Activated CD4-positive, alpha-beta T cell treated with anti-CD3 and anti-CD28 coated beads for 4 hours (primary cell): ENCODE measurements at places on chromosomes 7 and 10.

GRCh38 chr7:150744041-150744656, 6.9 kb downstream of the GIMAP5 start:
- DNase-seq: no peak

DNA sequence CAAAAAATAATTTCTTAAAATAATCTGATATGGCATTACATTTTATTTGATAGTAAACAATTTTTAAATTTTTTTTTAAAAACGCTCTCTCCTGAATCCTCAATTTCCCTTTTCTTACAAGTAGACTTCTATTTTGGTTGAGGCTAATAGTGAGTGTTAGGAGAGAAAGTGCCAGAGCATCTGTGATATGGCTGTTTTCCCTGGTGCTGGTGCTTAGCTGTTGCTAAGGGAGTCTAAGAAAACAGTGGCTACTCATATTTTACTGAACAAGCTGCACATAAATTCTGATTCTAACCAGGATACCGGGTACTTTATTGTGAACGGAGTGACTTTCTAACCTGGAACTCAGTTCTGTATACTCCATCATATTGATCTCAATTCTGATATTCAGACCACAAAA, 311.1 kb upstream of the KIAA1217 start:
- DNase-seq: no peak

- no peak for DNase-seq
These were observed 9.3 kb upstream of the TNS3 start for GRCh38 chr7:47591089-47591654.

DNA sequence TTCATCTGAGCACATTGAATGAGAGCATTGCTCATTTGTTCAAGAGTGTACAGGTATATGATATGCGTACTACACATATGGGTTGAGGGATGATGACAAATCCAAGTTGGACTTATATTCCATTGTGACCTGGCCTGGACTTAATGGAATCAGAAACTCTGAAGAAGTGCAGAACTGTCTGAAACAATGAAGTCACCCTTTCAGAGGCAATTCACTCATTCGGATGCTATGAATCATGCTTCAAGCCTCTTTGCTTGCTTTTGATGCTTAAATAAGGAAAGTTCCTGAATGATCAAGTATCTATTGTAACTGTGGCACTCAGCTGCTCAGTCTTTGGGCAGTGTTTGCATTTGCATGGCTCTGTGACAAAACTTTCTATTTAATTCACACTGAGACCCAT, 93.4 kb downstream of the ZNF365 start:
- no peak for DNase-seq

DNA sequence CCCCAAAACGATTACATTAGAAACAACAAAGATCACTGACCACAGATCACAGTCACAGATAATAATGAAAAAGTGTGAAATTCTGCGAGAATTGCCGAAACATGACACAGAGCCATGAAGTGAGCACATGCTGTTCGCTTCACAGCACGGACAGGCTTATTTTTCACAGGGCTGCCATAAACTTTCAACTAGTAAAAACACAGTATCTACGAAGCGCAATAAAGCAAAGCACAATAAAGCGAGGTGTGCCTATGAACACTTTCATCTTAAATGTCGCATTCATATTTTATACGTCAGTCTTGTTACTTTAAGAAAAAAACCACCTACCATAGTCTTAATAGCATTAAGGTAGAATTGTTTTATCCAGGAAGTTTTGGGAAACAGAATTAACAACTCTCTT, 51.5 kb downstream of the ESYT2 start:
- no peak for DNase-seq

GRCh38 chr10:107126512-107127065, 37.9 kb downstream of the SORCS1 start:
- DNase-seq: no peak

- no peak for DNase-seq
These were observed 10.4 kb downstream of the GRM3 start for GRCh38 chr7:86653919-86654659.

DNA sequence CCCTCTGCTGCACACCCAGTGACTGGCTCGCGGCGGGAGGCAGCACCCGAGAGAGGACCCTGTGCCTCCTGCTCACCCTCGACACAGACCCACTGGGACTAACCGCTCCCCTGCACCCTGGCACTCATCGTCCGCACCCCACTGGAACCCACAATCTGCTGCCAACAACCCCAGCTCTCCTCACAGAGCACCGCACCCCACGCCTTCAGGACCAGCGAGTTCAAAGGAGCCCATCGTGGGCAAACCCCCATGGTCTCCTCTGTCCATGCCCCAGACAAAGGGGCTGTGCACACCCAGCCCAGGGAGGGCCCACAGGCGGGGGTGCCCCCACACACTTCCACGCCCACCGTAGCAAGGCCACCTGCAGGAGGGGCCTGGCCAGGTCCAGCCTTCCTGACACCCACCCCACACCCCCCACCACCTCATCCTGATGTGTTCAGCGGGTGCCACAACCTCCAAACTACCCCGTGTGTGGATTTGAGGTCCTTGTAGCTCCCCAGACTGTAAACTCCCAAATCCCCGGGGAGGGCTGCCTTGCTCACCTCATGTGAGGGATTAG, 14.0 kb downstream of the RASGEF1A start:
- DNase-seq: no peak

DNA sequence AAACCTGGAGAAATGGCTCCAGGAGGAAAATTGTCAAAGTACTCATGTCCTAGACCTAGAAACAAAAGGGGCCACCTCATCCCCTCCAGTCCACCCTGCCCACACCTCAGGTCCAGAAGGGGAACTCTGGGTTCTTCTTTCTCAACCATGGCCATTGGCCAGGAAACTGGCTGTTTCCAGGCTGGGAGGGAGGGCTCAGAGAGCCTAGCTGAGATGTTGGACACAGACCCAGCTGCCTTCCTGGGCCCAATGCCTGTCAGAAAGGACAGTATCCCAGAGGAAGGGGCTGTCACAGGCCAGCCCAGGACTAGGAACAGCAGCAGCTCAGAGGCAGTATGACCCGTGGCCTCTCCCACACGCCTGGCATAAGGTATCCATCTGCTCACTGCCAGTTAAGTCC, 9.6 kb downstream of the GRID1 start:
- DNase-seq: no peak
